Foreskin melanocyte (primary cell): ENCODE measurements at places on chromosomes 3 and 15.

GRCh38 chr15:89822026-89822425 lies 7.4 kb upstream of the ANPEP start:
- no peak for DNase-seq

- peak; percentile 98 for DNase-seq
Observed at GRCh38 chr3:40086890-40087883, 222.3 kb upstream of the EIF1B start.

DNA sequence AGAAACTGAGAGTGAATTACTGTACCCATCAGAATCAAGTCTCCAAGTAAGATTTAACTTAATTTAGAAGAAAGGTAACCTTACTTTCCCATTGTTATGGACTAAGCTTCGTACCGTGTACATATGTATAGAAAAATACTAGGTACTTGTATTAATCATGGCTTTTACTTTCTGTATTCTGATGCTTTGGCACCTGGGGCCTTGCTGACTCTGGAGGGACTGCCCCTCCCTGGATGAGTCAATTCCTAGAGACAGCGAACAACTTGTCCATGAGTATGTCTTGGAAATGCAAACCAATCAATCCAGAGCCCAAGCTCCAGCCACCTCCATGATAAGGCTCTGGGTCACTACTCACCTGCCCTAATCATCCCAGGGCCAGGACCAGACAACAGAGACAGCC lies 50.0 kb upstream of the DGKG start:
- no peak for DNase-seq

DNA sequence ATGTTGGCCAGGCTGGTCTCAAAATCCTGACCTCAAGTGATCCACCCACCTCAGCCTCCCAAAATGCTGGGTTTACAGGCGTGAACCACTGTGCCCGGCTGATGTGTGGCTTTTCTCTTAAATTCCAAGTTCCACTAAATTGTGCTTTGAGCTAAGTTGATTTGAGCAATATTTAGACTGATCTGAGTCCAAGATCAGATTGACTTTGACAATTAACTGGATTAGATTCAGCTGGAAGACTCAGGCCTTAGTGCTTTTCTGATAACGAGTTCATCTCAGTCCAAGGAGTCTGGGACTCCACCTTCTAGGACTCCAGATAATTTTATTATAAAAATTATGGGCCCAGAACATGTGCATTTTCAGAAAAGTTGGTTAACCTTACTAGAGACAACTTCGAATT lies 94.4 kb upstream of the FAM174B start:
- DNase-seq: no peak

GRCh38 chr3:69439643-69440270 lies 53.9 kb upstream of the FRMD4B start:
- DNase-seq: peak; percentile 29

DNA sequence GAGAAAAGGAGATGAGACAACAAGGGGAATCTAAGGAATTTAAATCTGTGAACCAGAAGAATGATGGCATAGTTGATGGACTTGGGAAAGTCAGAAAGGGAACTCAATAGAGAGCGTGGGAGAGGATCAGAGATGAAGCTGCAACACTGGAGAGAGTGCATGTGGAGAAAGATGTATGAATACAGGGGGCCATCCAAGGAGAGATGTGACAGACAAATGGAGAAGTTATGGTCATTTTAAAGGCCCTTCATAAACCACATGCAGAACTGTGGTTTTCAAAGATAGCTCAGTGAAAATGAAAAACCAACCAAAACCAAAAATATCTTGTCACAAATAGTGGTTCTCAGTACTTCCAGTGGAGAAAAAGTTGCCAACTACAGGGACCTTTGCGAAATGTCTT lies 265.2 kb downstream of the SUCLG2 start:
- no peak for DNase-seq

- DNase-seq: no peak
Observed at GRCh38 chr3:43790060-43790459, 99.3 kb downstream of the ABHD5 start.

DNA sequence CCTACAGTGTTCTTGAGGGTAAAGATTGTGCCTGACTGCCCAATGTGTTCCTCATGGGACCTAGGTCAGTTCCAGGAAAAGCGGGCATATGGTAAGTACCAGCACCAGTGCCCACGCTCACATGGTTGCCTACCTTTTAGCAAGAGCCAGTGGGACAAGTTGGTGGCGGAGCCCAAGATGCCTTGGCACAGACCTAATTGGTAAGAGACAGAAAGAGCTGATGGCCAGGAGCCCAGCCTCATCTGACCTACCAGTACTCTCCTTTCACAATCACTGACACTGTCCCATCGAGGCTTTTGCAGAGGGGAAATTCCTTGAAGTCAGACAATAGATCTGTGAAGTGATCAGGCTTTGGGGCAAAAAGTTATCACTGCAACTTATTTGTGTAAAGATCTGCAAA lies 98.4 kb upstream of the BCL6 start:
- DNase-seq: no peak

DNA sequence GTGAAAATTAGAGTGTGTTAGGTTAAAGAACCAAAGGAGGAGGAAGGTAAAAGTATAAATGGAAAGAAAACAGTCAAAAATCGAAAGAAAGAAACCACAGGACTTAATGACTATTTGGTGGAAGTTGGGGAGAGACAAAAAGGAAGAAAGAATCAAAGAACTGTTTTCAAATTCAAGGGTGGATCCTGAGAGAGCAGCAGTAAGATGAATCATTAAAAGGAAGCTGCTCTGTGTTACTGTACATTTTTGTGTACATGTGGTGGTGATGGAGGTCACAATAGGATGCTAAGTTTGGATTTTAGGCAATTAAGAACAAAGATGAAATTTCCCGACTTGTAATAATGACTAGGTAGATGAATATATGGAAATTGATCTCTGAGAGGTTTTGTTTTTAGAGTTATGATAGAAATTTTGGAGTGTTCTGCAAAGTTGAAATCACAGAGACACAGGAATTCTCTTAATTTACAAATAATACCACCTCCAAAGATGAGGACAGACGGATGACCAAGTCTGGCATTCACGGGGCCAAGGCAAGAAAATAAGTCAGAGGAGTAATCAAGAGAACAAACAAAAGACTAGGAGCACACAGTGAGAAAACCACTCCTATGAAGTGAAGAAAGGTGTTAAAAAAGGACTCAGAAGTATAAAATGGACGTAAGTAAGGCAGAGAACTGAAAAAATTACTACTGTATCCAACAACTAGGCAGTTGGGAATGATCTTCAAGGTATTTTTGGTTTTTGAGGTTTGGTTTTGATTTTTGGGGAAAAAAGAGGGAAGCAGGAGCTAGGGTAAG lies 7.1 kb downstream of the DHX36 start:
- no peak for DNase-seq

DNA sequence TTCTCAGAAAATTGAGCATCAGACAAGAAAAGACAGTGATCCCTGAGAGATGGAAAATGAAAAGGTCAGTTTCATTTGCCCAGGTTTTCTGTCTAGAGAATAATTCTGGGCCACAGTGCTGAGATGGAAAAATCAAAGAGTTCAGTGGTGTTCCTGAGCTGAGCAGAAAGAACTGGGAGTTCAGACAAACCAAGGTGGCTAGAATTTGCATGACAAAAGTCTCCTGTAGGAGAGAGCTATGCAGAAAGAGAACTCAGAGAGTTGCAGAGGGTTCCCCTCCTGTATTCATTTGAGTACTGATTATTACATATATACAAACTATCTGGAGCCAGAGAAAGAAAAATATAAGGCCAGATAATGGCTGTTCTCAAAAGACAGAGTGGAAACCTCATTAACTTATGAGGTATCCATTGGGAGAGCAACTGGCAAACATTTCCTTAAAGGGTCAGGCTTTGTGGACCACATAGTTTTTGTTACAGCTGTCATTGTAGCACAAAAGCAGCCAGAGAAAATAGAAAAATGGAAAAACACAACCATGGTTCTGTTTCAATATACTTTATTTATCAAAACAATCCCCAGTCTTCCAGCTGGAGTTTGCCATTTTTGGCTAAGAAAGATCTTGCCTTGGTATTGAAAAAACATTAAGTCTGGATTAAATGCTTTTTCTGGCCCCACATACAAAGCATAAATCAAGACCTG lies 1004.1 kb downstream of the TBL1XR1 start:
- DNase-seq: no peak

DNA sequence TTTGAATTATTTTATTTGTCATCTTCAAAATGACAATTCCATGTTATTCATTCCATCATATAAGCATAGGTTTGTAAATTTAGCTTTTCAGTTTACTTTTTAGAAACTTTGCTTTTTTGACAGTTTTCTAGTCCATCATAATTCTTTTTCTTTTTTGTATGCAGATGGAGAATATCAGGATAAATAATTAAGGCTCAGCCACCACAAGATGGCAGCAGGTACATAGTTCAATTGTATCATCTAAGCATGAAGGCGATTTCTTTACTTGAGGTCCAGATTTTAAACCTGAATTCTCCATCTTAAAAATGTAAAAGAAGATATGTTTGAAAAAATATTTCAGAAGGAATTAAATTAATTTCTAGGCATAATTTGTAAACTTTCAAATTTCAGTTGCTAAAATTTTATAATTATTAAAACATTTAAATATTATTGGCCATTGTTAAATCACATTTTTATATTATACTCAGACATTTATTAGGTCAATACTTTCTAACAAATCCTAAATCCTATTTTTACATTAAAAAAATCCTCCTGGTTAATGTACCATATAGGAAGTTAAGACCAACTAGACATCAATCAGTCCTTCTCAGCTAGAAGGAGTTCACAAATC lies 15.1 kb downstream of the PLSCR5 start:
- DNase-seq: peak; percentile 29

GRCh38 chr3:60086811-60087210 lies 1037.0 kb upstream of the CFAP20DC start:
- DNase-seq: no peak

GRCh38 chr3:193194371-193194770 lies 46.7 kb upstream of the PLAAT1 start:
- no peak for DNase-seq

DNA sequence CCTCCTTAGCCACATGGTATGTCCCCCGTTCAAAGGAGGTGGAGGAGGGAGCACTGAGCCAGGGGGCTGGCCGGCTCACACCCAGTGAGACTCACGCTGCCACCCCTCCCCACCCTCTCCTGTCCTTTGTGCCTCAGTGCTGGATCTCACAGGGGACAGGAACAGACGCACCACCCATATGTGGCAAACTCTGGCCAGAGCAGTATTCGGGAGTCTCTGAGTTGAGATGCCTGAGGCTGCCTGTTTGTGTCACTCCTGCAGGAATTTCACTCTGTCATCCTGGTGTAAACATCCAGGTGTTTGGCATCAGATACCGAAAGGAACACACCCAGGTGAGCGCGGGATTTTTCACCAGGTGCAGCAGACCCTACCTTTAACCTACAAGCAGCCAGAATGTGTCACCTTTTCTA lies 25.7 kb downstream of the RGMA start:
- no peak for DNase-seq

DNA sequence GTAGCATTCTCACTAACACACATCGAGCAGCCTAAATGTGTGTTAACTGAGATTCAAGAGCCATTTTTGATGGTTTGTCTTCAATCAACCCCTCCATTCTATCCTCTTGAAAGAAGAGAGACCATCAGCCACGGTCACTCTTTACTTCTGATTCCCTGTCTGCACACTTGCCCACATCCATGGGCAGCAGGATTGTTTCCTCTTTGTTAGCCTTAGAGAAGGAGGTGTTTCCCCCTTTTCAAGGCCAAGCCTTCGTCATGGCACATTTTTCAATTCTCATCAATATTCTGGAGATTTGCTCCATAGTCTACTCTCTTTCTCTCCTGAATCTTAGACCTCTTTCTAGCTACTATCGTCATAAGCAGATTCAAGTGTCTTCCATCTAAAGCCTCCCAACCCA lies 522.4 kb upstream of the NAALADL2 start:
- DNase-seq: no peak

- no peak for DNase-seq
Observed at GRCh38 chr3:7506606-7507180, 645.8 kb downstream of the GRM7 start.

GRCh38 chr3:154542837-154543236 lies 112.8 kb upstream of the GPR149 start:
- no peak for DNase-seq

DNA sequence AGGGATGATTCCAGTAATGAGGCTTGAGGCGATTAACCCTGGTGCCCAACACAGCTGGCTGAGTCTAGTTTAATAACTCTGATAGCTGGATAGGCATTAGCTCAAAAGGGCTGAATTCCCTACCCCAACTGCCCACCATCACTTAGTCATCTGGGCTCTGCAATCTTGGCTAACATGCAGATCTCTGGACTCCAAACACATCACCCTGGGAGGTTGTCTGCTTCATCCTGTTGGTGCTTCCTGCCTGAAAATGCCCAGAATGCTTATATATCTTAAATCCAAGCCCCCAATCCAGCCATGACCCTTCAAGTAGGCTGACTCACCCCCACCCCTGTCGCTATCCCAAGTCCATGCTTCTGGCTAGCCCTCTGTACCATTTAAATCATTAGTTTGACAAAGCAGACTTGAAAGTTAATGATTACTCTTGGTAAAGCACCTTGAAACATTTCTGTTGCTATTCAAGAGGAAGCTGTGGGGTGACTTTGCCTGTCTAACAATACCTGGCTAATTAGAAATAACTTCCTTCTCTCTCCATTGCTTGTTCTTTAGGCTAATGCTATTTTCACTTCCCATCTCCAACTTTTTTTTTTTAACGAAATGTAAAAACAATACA lies 107.0 kb upstream of the RORA start:
- no peak for DNase-seq

GRCh38 chr15:48352474-48353072 lies 21.3 kb downstream of the DUT start:
- peak; percentile 55 for DNase-seq

DNA sequence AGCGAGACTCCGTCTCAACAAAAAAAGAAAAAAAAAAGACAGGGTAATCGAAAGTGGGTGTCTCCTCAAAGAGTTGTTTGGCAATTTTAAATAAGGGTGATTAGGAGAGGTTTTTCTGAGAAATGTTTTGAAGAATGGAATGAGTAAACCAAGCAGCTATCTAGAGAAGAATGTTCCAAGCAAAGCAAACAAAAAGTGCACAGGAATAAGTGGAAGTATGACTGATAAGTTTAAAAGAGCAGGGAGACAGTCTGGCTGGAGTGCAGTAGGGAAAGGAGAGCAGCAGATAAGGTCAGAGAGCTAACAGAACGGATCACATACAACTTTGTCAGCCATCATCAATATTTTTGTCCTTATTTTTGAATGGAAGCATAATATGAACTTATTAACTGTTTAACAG lies 853.5 kb downstream of the TUSC7 start:
- no peak for DNase-seq

DNA sequence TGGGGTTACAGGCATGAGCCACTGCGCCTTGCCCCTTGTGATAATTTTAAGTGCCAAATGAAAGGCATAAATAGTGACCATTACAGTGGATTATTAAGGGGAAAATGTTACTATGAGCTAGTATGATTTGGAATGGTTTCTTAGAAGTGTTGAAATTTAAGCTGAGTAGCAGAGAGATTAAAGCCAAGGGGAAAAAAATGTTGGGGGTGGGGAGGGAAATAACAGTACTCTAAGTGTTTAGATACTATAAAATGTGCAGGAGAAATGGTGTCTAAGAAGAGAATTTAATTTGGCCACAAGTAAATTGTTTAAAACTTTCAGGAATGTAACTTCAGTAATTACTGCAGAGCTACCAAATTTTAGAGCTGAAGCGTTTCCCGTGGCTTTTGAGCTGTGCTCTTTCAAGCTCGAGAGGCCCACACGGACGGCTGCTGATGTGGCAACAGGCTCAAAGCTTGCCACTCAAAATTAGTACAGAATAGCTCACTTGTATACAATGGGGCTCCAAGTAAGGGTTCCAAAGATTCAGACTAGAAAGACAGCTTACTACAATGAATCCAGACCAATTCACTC lies 23.9 kb upstream of the SLC12A8 start:
- no peak for DNase-seq

- no peak for DNase-seq
Observed at GRCh38 chr3:194176274-194176991, 40.5 kb downstream of the HES1 start.
